Activated naive CD8-positive, alpha-beta T cell treated with anti-CD3 and anti-CD28 coated beads, Interleukin-2, amount 10 ng/mL, durations not matched to agents 7 days and 5 days (primary cell): ENCODE measurements at places on chromosomes 12 and 14. TPM values are rescaled to one million over a fixed set of nuclear protein-coding genes. Genes with fewer than 3 reads are reported as not detected.

DNA sequence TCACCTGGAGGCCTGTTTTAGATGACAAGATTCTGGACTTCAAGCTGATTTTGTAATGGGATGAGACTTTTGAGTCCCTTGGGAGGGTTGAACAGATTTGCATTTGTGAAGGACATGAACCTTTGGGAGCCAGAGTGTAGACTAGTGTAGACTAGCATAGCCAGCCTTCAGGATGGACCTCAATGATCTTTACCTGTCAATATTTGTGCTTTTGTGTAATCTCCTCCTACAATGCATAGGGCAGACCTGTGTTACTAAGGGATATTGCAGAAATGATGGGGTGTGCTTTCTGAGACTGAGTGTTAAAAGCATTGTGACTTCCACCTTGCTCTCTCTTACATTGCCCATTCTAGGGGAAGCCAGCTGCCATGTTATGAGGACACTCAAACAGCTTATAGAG is 9.9 kb upstream of the LRP10 start:
- H3K27ac ChIP-seq, result no peak overlapping the region
- DNase-seq, result no peak
- H3K27me3 ChIP-seq, result peaks cover 65% of the 10 kb centered on the region
- no peak overlapping the region for H3K4me3 ChIP-seq
- peaks cover 8% of the 10 kb centered on the region for H3K4me1 ChIP-seq
- H3K36me3 ChIP-seq, result peaks cover 12% of the 10 kb centered on the region

Gene TRHDE
- total RNA-seq, result not detected

DNA sequence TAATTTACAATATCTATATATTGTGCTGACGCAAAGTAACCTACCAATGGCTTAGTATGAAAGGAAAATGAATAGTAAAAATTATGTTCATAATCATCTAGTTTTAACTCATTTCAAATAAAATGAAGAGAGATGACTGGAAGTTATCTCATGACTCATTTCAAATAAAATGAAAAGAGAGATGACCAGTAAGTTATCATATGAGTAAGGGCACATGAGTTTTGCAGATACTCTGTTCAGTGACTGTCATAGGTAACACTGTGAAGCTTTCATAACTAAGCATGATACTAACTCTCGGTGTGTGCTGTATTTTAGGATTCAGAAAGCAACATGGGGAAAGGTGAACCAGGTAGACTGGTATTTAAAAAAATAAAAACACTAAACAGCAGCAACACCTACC is 364.5 kb upstream of the DIO2 start:
- H3K4me1 ChIP-seq, result no peaks in the 10 kb centered on the region
- peaks cover 2% of the 10 kb centered on the region for H3K36me3 ChIP-seq
- no peak overlapping the region for H3K4me3 ChIP-seq

Gene APOF
- total RNA-seq, result not detected

Gene FGF23
- total RNA-seq, result not detected

Gene LRRC9
- total RNA-seq, result not detected

- H3K4me3 ChIP-seq, result no peak overlapping the region
- H3K4me1 ChIP-seq, result no peaks in the 10 kb centered on the region
- no peak for DNase-seq
- H3K27me3 ChIP-seq, result peaks cover 5% of the 10 kb centered on the region
- no peaks in the 10 kb centered on the region for H3K36me3 ChIP-seq
Observed at GRCh38 chr14:69315301-69315700, 55.3 kb downstream of the GALNT16 start.
